ENCODE measurements at places on chromosomes 5 and 9.

- DNase-seq: no peak
Observed at GRCh38 chr5:173968154-173968797, 20.7 kb upstream of the C5orf47 start.

GRCh38 chr9:76459694-76460635 is 983 bp downstream of the GCNT1 start:
- no peak for DNase-seq

- no peak for DNase-seq
Observed at GRCh38 chr9:124504530-124505005, 2.6 kb downstream of the NR5A1 start.

DNA sequence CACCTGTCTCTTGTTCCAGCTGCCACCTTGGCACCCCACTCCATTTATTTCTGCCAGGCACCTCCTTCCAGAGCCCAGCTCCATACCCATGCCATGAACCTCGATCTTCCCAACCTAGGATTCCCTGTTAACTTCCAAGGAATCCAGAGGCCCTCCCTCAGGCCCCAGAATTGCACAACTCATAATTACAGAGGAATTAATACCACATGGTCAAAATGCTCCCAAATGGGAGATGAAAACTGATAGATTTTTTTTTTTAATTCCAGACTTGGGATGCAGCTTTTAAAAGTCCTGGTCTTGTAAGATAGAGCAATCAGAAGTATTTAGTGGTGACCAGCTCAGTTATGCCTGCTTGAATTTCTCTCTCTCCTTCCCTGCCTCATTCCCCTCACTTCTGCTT is 96.2 kb upstream of the CCDC112 start:
- DNase-seq: no peak

GRCh38 chr5:63250939-63251338 is 672.3 kb downstream of the LRRC70 start:
- DNase-seq: no peak

DNA sequence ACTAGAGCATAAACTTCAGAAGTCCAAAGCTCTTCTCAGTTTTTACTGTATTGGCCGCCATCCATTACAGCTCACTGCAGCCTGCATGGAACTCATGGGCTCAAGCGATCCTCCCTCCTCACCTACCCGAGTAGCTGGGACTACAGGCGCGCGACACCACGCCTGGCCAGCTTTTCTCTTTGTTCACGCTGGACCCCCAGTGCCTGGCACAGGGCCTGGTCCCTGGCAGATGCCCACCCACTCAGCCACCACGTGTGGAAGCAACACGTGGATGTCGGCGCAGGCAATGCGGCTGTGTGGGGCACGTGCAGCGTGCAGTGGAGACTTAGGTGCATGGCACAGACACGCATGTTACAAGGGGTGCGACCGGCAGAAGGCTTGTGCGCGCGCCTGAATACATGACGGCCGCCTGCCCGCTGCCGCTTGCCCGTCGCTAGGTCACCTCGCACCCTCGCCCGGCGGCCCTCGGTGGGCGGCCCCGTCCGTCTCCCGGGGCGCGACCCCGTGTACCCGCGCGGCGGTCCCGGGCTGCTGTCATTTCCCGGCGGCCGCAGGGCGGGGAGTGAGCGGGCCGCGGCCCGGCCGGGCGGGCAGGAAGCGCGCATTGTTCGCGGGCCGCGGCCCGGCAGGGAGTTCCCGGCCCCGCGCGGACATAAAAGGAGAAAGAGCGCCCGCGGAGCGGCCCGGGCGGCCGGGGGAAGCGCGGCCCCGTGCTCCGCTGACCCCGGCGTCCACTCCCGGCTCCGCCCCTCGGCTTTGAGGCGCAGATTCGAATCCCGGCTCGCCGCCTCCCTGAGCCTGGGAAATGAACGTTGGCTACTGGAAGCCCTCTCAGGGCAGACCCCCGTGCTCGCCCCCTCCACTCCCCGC is 24.1 kb upstream of the PTGS1 start:
- no peak for DNase-seq

GRCh38 chr5:115788440-115788839 is 28.0 kb downstream of the CDO1 start:
- DNase-seq: no peak

DNA sequence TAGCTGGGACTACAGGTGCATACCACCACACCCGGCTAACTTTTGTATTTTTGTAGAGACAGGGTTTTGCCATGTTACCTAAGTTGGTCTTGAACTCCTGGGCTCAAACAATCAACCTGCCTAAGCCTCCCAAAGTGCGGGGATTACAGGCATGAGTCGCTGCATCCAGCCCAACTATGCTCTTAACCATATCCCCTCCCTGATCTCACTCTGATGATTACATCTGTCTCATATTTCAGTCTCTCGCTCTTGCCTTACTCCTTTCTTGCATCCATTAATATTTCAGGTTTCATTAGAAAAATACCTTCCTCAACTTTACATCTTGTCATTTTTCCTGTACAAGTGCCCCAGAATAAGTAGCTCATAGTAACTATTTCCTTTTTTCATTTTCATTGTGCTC is 61.0 kb upstream of the BASP1 start:
- no peak for DNase-seq

DNA sequence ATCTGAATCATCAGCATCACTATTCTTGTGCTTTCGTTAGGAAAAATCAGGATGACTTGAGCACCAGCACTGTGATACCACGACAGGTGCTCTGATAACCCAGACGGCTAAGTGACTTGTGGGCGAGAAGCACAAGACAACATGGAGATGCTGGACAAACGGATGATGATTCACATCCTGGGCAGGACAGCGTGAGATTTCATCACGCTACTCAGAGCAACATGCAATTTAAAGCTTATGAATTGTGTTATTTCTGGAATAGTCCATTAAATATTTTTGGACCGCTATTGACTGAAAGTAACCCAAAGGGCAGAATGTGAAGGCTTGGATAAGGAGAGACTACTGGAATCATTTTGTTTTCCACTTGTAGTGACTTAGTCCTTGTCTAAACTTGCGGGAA is 114.8 kb upstream of the DAPK1 start:
- DNase-seq: no peak

DNA sequence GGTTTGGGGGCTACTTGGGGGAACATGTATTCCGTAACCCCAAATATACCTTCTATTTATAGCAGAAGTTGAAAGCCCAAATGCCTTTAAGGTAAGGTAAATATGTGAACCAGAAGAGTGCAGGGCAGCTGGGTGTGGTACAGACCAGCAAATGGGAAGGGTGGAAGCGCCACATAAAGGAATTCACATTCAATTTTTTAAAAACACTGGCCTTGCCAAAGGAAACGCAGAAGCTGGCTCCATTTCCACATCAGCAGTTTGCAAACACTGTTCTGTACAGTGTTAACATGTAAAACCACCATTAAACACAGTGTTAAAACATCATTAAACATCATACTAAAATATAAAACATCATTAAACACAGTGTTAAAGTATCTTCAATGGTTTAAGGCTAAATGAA is 3.5 kb upstream of the BHMT start:
- DNase-seq: no peak

DNA sequence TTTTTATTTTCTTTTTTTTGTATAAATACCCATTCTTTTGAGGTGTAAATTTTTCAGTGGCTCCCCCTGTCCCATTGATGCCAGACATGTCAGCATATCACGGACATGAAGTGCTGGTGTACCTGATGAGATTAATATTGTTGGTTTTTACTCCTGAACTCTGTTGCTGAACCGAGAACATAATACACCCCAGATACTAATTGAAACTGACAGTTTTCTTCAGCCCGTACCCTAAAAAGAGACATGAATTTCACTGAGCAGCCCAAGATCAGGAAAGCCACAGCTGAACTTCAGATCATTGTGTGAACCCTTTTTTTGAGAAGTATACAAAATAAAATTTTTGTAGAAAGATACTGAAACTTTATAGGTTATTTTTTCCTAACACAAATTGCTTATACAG is 75.7 kb downstream of the PRDM9 start:
- DNase-seq: no peak

DNA sequence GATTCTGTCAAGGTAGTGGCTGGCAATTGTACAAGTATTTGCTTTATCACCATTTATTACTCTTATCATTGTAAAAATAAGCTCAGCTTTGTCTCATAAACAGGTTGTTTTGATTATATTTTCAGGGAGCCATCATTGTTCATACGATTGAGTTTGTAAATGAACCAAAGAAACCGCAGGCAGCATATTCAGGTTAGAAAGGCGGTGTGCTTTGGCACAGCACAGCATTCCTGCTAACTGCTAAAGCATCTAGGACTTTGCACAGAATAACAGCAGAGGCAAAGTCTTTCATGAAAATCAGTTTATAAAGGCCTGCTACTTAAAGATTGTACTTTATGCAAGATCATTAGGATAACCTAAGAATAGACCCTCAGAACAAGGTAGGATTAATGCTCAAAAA is 281.5 kb upstream of the SLC24A2 start:
- no peak for DNase-seq

DNA sequence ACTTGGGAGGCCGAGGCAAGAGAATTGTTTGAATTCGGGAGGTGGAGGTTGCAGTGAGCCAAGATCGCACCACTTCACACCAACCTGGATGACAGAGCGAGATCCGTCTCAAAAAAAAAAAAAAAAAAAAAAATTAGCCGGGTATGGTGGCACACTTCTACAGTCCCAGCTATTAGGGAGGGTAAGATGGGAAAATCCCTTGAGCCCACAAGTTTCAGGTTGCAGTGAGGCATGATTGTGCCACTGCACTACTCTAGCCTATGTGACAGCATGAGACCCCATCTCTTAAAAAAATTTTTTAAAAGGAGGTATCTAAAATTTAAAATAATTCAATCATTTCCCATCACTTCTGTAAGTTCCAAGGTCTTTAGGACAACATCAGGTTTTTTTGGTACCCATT is 26.0 kb downstream of the PSIP1 start:
- DNase-seq: no peak

DNA sequence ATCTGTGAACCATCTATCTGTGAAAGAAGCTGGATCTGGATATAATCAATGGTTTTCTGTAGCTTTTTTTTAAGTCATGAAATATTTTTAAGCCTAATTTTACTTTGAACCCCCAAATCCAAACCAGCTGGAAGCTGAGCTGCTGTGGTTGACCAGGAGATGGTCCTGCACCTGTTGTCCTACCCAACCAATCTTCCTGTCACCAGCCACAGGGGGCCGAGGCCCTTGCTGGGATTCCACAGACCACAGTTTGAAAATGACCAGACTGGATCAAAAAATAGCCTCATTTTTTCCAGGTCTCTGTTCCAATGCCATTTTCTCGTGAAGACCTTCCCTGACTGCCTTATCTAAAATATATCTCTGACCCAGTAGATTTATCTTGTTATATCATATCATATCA is 200.6 kb downstream of the SGCD start:
- no peak for DNase-seq

- DNase-seq: no peak
Observed at GRCh38 chr5:33675958-33676464, 215.8 kb downstream of the ADAMTS12 start.

DNA sequence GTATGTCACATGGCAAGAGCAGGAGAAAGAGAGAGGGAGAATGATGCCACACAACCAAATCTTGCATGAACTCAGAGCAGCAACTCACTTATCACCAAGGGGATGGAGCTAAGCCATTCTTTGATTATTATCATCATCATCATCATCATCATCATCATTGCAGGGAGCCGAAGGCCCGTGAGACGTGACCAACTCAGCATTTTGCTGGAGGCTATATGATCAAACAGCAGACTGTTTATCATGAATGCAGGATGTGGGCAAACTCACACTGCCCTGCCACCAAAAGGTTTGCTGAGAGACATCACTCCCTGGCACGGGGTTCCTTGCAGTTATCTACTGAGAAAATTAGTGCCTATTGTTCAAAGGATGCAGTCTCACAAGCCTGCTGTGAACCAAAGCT is 8.6 kb upstream of the ZNF169 start:
- DNase-seq: no peak

- DNase-seq: no peak
Observed at GRCh38 chr9:36928670-36929349, 105.3 kb downstream of the PAX5 start.

- no peak for DNase-seq
Observed at GRCh38 chr9:16092142-16093091, 539.6 kb downstream of the CCDC171 start.

DNA sequence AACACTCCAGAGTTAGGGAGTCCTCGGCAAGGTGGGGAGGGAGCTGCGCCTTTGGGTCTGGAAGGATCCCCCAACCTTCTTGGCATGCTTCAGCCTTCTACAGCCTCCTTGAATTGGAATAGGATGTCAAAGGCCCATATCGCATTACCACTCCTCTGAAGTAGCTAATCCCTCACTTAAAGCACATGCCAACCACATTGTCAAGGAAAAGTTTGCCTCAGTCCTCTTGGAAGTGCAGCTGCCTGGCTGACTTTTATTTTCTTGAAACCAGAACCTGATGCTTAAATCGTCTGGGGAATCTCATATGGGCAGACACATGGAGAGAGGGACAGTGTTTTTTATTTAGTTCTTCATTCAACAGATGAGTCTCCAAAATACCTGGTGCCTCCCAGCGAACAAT is 14.5 kb downstream of the CXCL14 start:
- DNase-seq: no peak

GRCh38 chr9:78575081-78575480 is 278.2 kb downstream of the PSAT1 start:
- no peak for DNase-seq

DNA sequence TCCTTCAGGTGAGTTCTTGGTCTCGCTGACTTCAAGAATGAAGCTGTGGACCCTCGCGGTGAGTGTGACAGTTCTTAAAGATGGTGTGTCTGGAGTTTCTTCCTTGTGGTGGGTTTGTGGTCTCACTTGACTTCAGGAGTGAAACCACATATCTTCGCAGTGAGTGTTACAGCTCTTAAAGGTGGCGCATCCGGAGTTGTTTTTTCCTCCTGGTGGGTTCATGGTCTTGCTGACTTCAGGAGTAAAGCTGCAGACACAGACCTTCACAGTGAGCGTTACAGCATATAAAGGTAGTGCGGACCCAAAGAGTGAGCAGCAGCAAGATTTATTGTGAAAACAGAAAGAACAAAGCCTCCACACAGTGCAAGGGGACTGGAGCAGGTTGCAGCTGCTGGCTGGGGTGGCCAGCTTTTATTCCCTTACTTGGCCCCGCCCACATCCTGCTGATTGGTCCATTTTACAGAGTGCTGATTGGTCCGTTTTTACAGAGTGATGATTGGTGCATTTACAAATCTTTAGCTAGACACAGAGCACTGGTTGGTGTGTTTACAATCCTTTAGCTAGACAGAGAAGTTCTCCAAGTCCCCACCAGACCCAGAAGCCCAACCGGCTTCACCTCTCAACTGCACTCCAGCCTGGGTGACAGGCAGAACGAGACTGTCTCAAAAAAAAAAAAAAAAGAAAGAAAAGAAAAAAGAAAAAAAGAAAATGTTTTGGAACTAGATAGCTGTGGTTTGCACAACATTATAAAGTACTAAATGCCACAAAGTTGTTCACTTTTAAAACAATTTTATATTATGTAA is 9.1 kb upstream of the ERMP1 start:
- peak; percentile 47 for DNase-seq

GRCh38 chr5:16617274-16617968 is 624 bp upstream of the RETREG1 start:
- DNase-seq: peak; percentile 22

GRCh38 chr5:130045334-130045733 is 141.1 kb downstream of the CHSY3 start:
- no peak for DNase-seq

- no peak for DNase-seq
Observed at GRCh38 chr9:28389411-28389810, 816.1 kb upstream of the C9orf72 start.

All from activated naive CD4-positive, alpha-beta T cell (primary cell).